NCI-H510A treated with DMSO at 0.1 percent for 48 hours (cell line): ENCODE measurements at places on chromosomes 1 and 21.

GRCh38 chr1:14724678-14725077 is 126.2 kb downstream of the KAZN start:
- no peak for DNase-seq

DNA sequence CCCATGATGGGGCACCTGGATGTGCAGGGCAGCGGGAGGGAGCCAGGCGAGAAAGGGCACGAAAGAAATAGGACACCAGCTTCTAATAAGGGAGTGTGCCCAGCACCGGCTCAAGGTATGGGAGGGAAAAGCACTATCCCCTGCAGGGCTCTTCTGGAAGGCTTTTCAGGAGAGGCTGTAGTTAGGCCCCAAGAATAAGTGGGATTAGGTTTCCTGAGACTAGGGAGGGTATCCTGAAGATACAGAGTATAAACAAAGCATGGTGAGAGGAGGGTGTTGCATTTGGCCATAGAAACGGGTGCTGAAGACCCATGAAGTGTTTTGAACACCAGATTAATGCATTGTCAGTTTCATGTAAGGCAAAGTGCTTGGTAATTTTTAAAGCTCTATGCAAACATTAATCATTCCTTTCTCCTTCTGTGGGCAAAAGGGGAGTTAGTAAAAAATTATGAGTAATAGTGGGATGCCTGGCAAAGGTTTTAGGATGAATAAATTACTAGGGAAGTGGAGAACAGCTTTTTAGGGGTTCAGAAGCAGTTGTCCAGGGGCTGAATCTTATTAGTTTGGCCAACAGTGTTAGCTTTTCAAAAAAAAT is 74.0 kb downstream of the SYT6 start:
- DNase-seq: no peak

DNA sequence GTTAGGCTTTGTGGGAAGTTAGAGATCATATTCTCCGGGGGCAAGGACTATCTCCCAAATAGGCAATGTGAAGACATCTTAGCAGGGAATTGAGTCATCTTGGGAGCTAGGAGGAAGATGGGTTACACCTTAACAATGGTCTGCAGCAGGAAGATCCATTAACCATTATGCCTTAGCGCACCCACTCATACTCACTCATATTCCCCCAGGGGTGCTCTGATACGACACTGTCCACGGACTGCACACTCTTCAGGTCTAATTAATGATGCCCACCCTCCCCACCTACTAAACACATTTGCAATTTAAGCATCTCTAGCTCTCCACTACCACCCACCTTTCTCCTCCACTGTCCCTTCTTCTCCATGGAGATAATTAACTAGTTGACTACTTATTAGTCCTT is 857 bp upstream of the AK5 start:
- no peak for DNase-seq

GRCh38 chr1:34013958-34014737 is 150.3 kb downstream of the HMGB4 start:
- peak; percentile 47 for DNase-seq

GRCh38 chr1:31476891-31477846 is 64.2 kb downstream of the SERINC2 start:
- DNase-seq: peak; percentile 10

GRCh38 chr1:226498640-226499008 is 49.9 kb upstream of the STUM start:
- DNase-seq: no peak

DNA sequence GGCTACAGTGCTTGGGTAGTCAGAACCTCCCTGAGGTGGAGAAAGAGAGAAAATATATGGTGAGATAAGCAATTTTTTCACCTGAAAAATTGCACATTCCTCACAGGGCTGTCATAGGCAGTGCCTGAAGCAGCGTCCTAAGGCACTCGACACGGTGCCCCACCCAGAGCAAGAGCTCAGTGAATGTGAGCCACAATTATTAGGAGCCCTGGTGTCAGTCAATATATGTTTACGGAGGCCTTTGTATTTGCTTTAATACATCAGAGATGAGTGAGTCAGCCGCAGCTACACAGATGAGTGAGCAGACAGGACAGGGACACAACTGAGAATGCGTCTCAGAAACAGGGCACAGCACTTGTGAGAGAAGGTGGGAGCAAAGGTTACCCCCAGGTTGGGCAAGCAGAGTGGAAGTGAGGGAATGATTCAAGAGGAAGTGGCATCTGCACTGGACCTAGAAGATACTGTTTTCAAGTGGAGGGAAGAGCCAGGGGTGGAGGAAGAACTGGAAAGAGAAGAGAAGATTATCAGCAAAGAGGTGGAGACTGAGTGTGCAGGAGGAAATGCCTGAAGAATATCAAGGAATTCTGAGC is 5.2 kb upstream of the PIGC start:
- peak; percentile 10 for DNase-seq

GRCh38 chr1:106926803-106927582 is 129.5 kb upstream of the PRMT6 start:
- no peak for DNase-seq

GRCh38 chr1:92342401-92342800 is 43.5 kb downstream of the RPAP2 start:
- no peak for DNase-seq

DNA sequence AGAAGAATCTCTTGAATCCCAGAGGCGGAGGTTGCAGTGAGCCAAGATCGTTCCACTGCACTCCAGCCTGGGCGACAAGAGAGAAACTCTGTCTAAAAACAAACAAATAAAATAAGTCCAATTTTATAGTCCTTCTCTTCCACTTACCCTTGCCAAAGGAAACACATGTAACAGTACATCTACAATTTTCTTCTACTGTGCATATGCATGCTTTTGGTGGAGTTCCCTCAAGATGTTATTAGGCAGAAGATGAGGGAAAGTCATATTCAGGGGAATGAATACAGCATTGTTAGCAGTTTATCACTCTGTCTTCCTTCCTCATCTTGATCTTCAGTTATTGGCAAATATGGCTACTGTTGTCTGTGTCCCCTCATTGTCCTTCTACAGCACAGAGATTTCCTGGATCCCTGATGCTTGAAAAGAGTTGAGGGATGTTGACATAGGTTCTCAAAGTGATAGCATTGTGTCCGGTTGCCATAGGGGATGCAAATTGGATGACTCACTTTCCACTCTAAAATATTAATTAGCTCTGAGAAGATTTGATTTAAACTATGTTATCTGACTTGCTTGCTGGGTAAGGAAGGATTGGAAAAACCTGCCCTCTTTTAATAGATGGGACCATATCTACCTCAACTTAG is 1173.6 kb downstream of the KCNT2 start:
- DNase-seq: peak; percentile 2

GRCh38 chr21:42113926-42114409 is 42.9 kb downstream of the UMODL1 start:
- DNase-seq: no peak

GRCh38 chr1:38917772-38918171 is 23.9 kb downstream of the RHBDL2 start:
- DNase-seq: no peak

DNA sequence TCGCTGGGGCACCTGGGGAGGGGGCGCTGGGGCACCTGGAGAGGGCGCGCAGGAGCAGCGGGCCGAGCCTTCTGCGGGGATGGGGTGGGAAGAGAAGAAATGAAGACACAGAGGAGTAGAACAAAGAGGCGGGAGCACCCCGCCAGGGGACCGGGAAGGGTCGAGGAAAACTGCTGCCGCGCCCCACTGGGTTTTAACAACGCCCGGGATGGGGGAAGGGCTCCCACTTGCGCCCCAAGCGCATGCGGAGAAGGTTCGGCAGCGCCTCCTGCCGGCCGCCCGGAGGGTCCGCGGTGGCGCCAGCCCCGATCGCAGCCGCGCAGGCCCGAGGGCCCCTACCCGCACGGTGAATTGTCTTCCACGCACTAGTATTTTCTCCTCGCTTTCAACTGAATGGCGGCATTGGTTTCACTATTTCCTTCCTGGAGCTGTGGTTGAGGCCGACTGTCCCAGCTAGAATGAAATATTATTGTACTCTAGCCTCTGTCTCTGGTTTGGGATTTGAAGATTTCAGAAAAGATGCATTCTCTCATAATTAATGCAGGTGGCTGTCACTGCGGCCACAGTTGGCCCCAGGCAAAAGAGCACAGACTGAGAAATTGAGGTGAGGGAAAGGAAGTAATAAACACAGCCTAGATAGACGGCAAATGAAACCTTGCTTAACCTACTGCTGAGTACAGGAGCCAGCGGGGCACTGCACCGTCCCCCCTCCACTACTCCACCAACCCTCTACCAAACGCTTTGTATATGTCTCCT is 57.3 kb downstream of the MAB21L3 start:
- DNase-seq: no peak

DNA sequence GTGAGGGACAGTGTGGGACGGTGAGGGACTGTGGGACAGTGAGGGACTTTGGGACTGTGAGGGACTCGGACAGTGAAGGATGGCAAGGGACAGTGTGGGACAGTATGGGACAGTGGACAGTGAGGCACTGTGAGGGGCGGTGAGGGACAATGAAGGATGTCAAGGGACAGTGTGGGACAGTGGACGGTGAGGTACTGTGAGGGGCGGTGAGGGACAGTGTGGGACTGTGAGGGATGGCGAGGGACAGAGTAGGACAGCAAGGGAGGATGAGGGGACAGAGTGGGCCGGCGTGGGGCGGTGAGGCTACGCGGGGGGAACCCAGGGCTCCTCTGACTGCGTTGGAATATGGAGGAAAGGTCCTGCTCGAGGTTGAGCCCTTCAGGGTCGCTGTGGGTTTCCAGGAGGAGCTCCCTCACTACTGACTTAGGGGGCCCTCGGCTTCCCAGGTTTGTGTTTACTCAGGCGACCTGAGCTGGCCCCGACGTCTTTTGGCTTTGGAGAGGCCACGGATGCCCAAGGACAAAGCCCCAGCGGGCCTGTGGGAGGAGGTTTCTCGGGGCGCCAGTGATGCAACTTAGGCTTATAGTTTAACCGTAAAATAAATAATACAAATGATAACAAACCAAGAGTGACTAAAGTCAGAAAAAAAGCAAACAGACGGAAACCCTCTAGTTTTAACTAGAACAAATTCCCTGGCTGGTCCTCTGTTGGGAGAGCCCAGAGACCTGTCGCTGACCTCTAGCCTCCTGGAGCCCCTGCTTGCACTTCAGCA is 1.1 kb upstream of the ERRFI1 start:
- DNase-seq: no peak

GRCh38 chr1:46136711-46137110 is 4.3 kb upstream of the PIK3R3 start:
- DNase-seq: no peak
